ENCODE measurements at places on chromosomes 1 and 21. TPM values are rescaled to one million over a fixed set of nuclear protein-coding genes. Genes with fewer than 3 reads are reported as not detected.

The DPH5 gene
- total RNA-seq: 36.7 TPM

The IL12RB2 gene
- total RNA-seq: not detected

The GIPC2 gene
- 0.10 TPM for total RNA-seq

The GRIK3 gene
- not detected for total RNA-seq

The PRDM16 gene
- 19.0 TPM for total RNA-seq

The SLC9C2 gene
- total RNA-seq: not detected

The CCDC17 gene
- total RNA-seq: 0.90 TPM

The PSEN2 gene
- 19.5 TPM for total RNA-seq

The GPR153 gene
- total RNA-seq: 5.8 TPM

All from chondrocyte (in vitro differentiated cells).